B cell (primary cell): ENCODE measurements at places on chromosomes 4 and X. TPM values are rescaled to one million over a fixed set of nuclear protein-coding genes. Genes with fewer than 3 reads are reported as not detected.

DNA sequence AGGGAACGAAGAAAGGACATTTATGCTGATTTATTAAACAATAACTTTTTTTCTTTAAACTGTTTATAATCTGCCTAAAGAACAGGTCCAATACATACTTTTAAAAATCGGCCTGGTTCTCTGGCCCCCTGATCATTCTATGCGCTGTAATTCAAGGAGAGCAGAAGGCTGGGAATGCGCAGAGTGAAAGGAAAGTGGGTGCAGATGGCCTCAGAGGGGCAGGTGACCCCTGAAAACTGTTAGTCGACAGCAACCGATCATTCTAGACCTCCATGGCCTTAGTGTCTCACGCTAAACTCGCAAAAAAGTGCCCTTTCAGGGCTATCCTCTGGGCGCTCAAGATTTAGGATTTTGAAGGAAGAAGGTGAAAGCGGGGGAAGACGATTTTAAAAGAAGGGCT is 2.2 kb downstream of the PDE5A start:
- no peak for DNase-seq

DNA sequence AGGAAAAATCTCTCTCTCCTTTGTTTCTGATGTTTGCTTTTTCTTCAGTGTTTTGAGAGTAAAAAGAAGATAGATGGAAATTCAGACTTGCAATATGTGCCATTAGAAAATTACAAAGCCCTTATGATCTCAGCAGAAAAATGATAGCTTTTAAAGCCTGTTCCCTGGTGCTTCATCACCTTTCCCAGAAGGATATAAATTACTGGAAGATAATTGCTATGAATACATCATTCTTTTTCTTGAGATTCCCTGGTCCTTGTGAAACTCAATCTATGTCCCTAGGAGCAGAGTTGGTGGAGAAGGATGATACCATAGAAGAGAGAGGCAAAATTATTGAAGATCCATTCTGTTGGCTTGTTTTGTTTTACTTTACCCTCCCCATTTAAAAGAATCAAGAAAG is 86.5 kb downstream of the GLRA3 start:
- DNase-seq: no peak

DNA sequence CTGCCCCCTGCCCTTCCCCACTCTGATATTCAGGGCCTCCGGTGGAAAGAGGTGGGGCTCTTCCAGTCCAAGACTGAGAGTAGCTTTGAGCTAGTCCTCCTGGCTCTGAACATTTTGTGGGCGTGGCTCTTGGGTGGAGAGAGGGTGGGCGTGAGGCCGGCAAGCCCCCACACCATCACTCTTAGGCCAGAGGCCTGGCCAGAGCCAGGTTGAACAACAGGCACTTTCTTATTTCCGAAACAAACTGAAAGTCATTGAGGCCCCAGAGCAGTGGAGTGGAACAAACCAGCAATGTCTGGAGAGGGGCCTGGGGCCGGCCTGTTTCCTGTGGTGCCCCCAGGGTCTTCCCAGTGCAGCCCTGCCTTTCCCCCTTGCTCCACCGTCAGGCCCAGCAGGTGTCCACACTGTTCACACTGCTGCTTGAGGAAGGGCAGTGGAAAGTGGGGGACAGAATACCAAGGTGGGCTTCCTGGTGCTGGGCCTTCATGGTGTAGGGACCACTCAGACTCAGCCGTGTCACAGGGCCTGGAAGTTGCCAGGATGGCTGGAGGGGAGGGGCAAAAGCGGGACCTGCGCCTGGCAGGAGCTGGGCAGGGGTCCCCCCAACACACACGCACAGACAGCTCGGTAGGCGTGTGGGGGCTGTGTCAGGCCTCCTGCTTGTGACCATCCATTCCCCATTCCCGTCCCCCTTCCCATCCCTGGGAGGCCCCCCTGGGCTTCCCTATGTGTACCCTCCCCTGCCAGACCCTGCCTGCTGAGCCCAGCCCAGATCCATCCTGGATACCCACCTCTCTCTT is 2.9 kb downstream of the ADRA2C start:
- no peak for DNase-seq

GRCh38 chr4:155881555-155881954 is 15.5 kb upstream of the ASIC5 start:
- DNase-seq: no peak

DNA sequence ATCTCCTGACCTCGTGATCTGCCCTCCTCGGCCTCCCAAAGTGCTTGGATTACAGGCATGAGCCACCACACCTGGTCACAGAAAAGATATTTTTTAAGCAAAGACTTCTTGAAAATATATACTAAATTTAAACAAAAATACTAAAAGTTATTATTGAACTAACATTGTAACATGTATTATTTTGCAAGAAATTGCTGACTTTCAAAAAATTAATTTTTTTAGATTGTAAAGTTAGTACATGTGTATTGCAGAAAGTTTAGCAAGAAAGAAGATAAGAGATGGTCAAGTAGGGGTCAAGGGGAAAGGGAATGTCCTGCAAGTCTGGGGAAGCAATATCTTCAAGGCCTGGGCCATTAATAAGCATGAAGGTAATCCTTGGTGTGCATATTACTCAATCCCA is 54.3 kb upstream of the HPGDS start:
- no peak for DNase-seq

- no peak for DNase-seq
Observed at GRCh38 chr4:158652920-158653319, 18.8 kb downstream of the C4orf46 start.

DNA sequence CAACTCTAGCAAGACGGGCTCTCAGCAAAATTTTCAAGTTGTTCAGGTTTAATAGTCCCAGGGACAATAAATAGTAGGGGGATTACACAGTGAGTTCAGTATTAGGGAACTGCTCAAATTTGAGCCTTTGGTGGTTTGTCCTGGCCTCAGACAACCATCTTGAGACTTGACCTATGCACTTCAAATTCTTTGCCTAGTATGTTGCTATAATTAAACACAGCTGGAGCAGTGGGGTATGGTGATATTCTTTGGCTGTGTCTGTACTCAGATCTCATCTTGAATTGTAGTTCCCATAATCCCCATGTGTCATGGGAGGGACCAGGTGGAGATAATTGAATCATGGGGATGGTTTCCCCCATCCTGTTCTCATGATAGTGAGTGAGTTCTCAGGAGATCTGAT is 43.3 kb upstream of the TEX13A start:
- no peak for DNase-seq

DNA sequence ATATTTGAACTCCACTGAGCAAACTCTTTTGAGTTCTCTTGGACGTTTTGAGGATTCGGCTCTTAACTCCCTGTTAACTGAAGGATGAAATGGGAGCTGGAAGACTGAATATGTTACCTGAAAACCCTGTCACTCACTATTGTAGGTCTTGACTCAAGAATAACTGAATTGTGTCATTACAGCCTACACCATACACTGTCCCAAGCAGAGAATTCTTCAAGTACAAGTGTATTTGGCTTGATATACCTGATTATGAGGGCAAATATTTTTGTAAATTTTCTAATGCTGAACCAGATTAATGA is 276.1 kb downstream of the CFAP299 start:
- no peak for DNase-seq

DNA sequence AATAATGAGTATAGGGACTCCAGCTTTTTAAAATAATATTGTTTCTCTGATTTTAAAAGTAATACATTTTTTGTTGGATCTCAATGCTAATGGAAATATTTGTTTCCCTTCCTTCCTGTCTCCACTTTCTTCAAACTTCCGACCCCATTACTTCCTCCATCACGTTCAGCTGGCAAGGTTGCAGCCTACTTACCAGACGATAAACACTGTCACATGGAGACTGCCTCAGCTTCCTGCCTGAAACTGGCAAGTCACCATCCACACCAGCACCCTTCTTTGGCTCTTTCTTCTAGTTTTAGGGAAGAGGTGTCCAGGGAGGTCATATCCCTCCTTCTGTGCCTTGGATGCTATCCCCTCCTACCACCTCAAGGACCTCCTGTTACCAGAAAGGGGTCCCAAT is 3.4 kb upstream of the INTU start:
- DNase-seq: no peak

- DNase-seq: no peak
Observed at GRCh38 chr4:64582492-64582891, 173.2 kb upstream of the TECRL start.

- DNase-seq: no peak
Observed at GRCh38 chr4:189780391-189780790, 160.3 kb upstream of the FRG1 start.

- DNase-seq: no peak
Observed at GRCh38 chrX:131791608-131792355, 231.3 kb upstream of the STK26 start.

Gene DGKK
- total RNA-seq: not detected in 2 replicates

Gene PABPC1L2B
- total RNA-seq: not detected in 2 replicates

Gene TRIM75
- not detected in 2 replicates for total RNA-seq

Gene CCNA2
- 0.94 and 1.8 TPM in 2 replicates for total RNA-seq
